ENCODE measurements at places on chromosomes 3 and 15. TPM values are rescaled to one million over a fixed set of nuclear protein-coding genes. Genes with fewer than 3 reads are reported as not detected.

GRCh38 chr3:50237754-50238548, 1.9 kb downstream of the GNAI2 start:
- DNase-seq = peak; percentile 84

GRCh38 chr3:111800472-111800871, 58.6 kb upstream of the PHLDB2 start:
- DNase-seq = no peak

The ARPIN gene
- 13.3 TPM for polyA plus RNA-seq

The CPN2 gene
- polyA plus RNA-seq = not detected

The ZPLD1 gene
- not detected for polyA plus RNA-seq

DNA sequence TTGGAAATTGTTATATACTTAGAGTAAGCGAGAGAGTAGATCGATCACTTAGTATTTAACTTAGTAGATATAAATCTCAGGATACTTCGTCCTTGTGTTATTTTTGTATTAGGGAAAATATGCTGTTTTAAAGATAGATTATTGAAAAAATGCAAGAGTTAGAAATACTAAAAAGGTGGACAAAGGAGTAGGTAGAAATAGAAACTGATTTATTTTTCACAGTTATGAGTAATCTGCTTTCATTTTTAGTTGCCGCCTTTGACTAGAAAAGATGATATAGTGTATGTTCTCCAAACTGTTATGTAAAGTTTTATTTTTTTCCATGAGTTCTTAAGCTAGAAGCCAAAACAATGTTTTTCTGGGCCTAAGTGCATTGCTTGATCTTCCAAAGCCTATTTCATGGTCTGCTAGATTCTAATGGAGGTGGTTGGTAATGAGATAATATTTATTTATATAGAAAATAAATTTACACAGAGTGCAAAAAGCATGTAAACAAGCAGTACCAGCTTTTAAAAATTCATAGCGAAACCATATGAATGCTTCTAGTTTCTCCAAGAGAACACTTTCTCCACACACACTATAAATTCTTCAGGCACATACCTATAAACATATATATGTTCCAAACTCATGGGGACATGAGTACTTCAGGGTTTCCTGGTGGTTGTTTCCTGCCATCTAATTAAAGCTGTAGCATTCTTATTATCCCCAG, 61.1 kb downstream of the DIPK2A start:
- DNase-seq = no peak

DNA sequence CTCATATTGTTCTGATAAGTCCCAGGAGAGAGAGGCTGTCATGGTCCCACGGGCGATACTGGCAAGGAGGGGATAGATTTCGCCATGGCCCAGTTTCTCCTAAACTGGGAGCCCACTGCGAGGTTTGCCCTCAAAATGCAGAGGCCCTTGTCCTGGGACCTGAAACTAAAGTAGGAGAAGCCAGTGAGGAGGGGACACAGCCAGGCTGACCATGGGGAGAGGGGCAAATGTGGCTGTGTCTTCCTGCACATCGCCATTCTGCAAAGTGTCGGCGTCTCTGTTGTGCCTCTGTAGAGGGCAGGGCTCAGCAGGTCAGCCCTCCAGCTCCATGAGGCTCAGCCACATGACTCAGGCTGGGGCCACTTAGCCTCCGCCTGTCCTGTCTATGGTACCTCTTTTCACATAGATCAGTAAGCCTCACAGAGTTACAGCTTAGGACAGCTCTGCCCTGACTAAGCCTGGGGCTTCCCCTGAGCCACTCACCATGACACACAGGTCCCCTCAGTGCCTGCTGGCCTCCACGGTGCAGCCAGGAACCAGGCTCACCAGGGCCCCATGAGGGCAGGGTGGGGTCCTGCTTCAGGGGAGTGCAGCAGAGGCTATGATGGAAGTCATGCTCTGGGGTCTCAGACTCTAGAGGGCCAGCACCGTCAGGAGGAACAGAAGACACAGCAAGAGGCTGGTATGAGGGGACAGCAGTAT, 28.6 kb upstream of the PLXNA1 start:
- no peak for DNase-seq

GRCh38 chr3:133256787-133257483, 142.9 kb upstream of the BFSP2 start:
- no peak for DNase-seq

DNA sequence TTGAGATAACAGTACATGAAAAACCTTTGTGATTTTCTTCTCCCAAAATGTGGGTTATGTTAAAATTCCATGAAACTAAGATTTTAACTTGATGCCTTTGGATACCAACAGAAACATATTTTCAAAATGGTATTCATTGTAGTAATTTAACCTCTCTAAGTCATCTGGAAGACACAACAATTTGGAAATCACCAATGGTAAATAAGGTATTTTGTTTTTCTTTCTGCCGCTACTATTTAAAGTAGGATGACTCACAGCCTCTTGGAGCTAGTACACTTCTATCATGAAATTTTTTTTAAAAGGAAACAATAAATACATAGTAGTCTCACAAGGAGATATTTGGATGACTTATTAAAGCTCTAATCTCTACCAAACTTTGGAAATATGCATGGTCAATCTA, 291.6 kb upstream of the VEPH1 start:
- DNase-seq = no peak

DNA sequence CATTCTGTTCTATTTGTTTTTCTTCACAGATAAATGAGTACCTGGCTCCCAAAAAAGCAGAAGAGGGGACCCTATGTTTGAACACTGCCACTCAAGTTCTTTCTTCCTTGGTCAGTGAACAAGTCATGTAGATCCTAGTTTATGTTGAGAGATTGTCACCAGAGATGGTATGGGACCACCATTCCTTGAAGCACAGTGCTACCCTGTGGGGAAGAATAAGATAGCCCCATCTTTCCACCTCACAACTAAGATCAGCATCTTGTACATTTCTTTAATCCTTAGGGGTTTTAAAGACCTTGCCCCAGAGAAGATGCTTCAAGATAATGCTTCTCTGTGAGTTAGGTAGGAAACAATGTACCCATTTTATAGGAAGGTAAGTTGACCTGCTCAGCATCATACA, 233.5 kb upstream of the WNT5A start:
- DNase-seq = no peak

- DNase-seq = no peak
Measured at GRCh38 chr3:169562988-169563774, 100.3 kb downstream of the MECOM start.

DNA sequence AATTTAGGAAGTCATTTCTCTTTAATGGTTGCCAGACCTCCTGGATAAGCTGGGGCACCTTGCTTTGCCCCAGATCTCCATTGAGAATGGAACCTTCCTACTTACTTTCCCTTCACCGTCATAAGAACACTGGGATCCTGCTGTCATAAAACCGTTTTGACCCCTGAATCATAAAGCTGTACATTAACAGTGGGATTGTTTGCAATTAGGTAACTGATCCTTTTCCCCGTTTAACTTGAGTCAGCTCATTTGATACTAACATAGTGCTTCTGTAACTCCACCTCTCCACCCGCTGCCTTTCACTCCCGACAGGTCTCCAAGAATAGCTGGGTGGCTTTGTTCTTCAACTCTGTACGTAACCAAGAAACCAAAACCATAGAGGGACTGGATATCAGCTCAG, 308.2 kb upstream of the WNT5A start:
- DNase-seq = no peak

The PLCH1 gene
- not detected for polyA plus RNA-seq

The SLC27A2 gene
- polyA plus RNA-seq = 0.13 TPM

The TEX9 gene
- polyA plus RNA-seq = not detected

GRCh38 chr3:42581400-42581708, 413 bp downstream of the SEC22C start:
- DNase-seq = no peak

- no peak for DNase-seq
Measured at GRCh38 chr3:46565607-46566039, 479 bp downstream of the LRRC2 start.

Data from CD14-positive monocyte (primary cell).